ENCODE measurements at places on chromosomes 1 and 21.

GRCh38 chr1:100459358-100460114, 78.4 kb upstream of the GPR88 start:
- DNase-seq: peak; percentile 84

- no peak for DNase-seq
These were observed 19.0 kb upstream of the POGZ start for GRCh38 chr1:151478140-151478812.

DNA sequence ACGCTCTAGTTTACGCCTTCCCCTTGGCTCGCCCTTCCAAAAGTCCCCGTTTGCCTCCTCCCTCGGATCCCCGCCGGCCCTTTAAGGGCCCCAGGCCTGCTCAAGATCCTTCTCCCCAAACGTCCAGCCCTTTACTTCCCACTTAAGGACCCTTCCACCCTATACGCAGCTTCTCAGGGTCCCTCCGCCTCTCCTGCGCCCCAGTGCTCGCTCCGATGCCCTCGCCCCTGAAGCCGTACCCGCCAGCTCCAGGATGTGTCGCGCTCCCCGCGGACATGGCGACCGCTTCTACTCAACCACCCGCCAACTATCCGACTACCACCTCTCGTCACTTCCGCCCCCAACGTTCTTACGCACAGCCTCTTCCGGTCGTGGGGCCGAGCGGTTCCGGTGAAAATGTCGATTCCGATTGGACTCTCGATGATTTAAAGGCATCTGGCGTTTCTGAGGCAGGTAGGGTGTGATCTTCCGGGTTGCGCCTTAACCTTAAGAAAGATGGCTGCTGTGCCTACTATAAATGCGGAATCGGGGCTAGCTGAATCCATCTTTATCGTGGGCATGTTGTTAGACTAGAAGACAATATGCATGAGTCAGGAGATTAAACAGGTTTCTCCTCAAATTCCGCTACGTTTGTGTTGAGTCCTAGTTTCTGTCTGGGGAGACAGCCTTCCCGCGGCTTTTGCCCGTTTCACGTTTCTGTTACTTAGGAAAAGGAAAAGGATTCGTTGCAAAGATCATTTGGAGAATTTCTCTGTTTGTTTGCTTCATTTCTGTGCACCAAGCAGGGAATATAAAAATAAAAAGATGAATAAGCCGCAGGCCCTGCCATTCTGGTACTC, at the start of gene KHDC4:
Gene KHDC4 (minus strand): TSS at position 317 of the 839 bp plus-strand sequence. CDS start 40 bp downstream, at position 277.
- peak; percentile 98 for DNase-seq

DNA sequence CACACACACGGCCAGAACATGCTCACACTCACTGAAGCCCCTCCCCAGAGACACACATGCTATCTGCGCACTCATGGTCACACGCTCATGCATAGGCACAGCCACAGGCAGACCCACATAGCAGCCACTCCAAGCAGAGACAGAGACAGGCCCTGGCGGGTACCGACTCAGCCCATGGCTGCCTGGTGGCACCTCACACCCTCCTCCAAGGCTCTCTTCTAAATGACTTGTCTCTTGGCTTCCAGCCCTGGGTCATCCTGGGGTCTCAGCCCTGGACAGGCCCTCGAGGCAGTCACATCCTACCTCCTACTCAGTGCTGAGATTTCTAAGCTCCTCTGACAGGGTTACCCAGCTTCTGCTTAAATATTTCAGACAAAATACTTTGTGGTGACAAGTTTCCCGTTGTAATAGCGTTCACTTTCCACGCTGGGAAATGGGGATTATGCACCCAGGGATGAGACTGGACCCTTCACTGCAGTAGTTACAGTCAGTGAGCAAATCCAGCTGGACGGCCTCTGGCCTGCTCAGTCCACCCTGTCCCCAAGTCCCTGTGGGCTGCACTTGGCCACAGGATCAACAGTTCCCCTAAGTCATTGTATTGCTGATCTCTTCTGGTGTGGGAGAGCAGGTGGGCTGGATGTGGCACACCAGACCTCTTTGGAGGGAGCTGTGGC, 2.9 kb upstream of the NFASC start:
- no peak for DNase-seq

- no peak for DNase-seq
These were observed 120.9 kb upstream of the COL6A1 start for GRCh38 chr21:45860493-45861155.

- no peak for DNase-seq
These were observed 23.5 kb upstream of the TSPEAR start for GRCh38 chr21:44734841-44735240.

DNA sequence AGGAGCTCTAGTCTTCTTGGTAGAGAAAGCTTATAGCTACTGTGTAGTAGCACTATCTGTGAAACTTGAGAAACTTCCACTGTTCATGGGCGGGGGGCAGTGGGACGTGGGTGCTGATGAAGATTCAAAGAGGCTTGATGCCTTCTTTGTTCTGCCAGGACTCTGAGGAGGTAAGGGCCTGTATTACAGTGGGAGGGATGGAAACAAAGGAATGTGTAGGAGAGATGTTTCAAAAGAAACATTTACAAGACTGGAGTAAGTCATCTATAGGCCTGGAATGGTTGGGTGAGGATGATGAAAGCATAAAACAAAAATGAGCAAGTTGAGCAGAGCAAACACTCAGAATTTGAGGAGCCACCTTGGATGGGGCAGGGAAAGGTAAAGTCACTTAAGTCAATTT, 89.4 kb downstream of the C1orf21 start:
- DNase-seq: no peak

DNA sequence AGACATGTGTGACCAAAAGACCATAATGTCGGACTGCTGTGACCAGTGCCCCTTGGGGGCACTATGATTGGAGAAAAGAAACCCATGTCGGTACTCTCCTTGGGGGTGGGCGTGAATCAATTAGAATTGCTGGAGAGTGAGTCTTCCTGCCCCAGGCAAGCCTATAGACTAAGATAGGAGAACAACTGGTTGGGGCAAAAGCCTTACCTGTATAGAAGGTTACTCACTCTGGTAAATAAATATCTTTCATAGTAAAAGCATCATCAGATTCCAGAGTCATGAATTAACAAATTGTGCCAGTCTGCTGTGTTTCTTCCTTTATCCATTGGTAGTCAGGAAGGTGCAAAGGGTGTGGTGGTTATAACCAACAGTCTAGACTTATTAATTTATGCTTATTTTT, 2.9 kb upstream of the PTGFRN start:
- no peak for DNase-seq

GRCh38 chr1:1253314-1253713, 6.8 kb upstream of the C1QTNF12 start:
- no peak for DNase-seq

DNA sequence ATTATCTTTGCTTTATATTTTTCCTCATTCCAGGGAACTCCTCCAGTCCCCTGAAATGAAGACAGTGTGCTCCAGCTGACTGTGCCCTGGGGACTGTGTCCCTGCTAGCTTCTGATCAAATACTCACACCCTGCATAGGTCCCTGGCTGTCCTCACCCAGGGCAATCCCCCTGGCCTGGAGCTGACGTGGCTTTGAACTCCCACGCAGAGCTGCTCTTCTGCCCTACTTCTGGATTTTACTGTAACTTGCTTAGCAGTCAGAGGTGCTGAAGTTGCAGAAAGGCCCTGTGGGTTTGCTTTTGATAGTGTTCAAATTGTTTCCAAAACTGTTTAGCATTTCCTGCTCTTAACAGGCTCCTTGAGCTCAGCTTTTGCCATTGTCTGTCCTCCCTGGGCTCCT, 186.5 kb downstream of the FASLG start:
- peak; percentile 58 for DNase-seq

DNA sequence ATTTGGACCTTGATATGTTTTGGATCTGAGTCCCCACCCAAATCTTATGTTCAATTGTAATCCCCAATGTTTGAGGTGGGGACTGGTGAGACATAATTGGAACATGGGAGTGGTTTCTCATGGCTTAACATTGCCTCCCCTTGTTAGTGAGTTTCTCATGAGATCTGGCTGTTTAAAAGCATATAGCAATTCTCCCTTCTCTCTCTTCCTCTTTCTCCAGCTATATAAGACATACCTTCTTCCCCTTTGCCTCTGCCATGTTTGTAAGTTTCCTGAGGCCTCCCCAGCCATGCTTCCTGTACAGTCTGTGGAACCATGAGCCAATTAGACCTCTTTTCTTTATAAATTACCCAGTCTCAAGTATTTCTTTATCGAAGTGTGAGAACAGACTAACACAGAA, 692.4 kb downstream of the KCNT2 start:
- no peak for DNase-seq

DNA sequence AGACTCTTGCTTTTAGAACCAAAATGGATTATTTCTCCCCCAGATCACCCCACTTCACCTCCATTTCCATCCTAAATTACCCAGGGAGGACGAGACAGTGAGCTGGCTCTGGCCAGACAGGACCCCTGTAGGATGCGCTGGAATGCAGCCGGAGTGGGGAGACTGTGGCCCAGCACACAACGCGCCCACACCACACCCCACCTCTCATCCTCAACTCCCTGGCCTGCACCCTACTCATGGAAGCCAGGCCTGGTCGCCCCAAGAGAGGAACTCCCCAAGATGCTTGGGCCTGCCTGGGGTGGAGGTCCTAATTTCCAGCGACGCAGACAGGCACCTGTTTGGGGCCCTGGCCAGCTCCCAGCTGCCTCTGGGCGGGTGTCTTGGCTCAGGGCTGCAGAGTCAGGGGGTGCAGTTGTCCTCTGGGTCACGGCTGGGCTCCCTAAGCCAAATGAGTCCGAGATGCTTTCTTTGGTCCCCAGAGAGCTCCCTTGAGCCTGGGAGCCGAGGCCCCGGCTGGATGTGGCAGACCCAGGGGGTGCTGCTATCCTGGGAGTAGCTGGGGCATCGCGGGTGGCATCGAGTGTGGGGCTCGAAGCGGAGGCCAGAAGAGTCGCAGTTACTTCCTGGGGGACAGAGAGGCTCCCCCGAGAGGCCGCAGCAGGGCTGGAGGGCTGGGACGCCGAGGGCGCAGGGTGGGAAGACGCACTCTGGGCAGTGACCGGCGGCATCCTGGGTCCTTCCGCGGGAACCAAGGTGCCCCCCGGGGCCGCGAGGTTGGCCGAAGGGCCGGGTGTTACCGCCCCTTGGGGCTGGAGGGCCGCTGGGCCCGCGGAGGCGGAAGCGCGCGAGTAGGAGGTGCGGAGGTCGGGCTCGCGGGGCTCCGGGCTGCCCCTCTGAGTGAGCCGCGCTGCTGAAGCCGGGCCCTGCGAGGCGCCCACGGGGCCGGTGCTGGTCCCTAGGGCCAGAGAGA, 10.4 kb downstream of the CLEC20A start:
- DNase-seq: no peak

DNA sequence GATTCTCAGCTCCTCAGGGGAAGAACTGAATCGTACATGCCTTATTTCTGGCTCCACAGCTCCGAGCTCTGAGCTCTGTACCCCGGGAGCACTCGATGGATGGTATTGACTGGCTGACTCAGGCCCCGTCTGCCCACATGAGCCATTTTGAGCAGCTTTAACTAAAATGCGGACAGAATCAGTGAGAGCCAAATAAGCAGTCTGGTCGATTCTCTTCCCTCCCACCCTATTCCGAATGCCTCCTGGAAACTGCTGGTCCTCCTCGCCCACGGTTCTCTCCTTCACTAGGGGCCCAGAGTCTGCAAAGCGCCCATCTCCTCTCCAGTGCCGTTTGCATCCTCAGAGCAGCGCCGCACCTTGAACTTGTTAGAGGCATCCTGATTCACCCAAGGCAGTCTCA, 125.9 kb upstream of the IRF2BP2 start:
- DNase-seq: no peak

GRCh38 chr1:84433258-84434080, 35.2 kb downstream of the DNASE2B start:
- peak; percentile 71 for DNase-seq

GRCh38 chr1:61892977-61893376, 150.7 kb downstream of the PATJ start:
- DNase-seq: no peak
